Mesenteric fat pad (tissue), 1 donor: ENCODE measurements at places on chromosomes 4 and X. TPM values are rescaled to one million over a fixed set of nuclear protein-coding genes. Genes with fewer than 3 reads are reported as not detected.

SPANXD gene
- total RNA-seq = not detected

SLC2A9 gene
- total RNA-seq = 5.5 TPM

BANK1 gene
- total RNA-seq = 11.6 TPM

LPAR4 gene
- total RNA-seq = 0.26 TPM

NAAA gene
- total RNA-seq = 16.4 TPM

SSX2 gene
- not detected for total RNA-seq

ERAS gene
- total RNA-seq = not detected

AFP gene
- not detected for total RNA-seq

ITIH6 gene
- total RNA-seq = not detected

CD38 gene
- total RNA-seq = 30.4 TPM

ARSD gene
- total RNA-seq = 33.0 TPM

BCLAF3 gene
- total RNA-seq = 10.0 TPM

SHISA3 gene
- total RNA-seq = 0.48 TPM

GLRA2 gene
- total RNA-seq = not detected

RAB40AL gene
- 1.7 TPM for total RNA-seq

IQCM gene
- total RNA-seq = not detected

GPR82 gene
- total RNA-seq = 0.42 TPM

INPP4B gene
- total RNA-seq = 10.4 TPM

FHL1 gene
- total RNA-seq = 3,576 TPM

RAP2C gene
- total RNA-seq = 25.7 TPM

TMEM150C gene
- total RNA-seq = 9.2 TPM

FGB gene
- total RNA-seq = not detected

PPARGC1A gene
- 9.7 TPM for total RNA-seq

HSFX3 gene
- not detected for total RNA-seq

GBA3 gene
- total RNA-seq = 0.16 TPM

RHOXF1 gene
- 1.2 TPM for total RNA-seq

RFC1 gene
- 31.4 TPM for total RNA-seq

DRD5 gene
- total RNA-seq = not detected
